ENCODE measurements at places on chromosomes 4 and X. TPM values are rescaled to one million over a fixed set of nuclear protein-coding genes. Genes with fewer than 3 reads are reported as not detected.

SPANXN3 gene
- total RNA-seq, result not detected

IRF2 gene
- total RNA-seq, result 44.3 TPM

RADX gene
- total RNA-seq, result 6.8 TPM

UGT2A1 gene
- total RNA-seq, result not detected

DACH2 gene
- total RNA-seq, result not detected

PORCN gene
- 12.8 TPM for total RNA-seq

F8A3 gene
- total RNA-seq, result 13.2 TPM

COL25A1 gene
- total RNA-seq, result not detected

MAGEE2 gene
- total RNA-seq, result not detected

ZNF711 gene
- total RNA-seq, result 0.07 TPM

BBS12 gene
- 2.1 TPM for total RNA-seq

RAB40A gene
- total RNA-seq, result 0.13 TPM

PLA2G12A gene
- 16.8 TPM for total RNA-seq

CHRDL1 gene
- total RNA-seq, result not detected

CCNB3 gene
- total RNA-seq, result 0.53 TPM

DOK7 gene
- not detected for total RNA-seq

OFD1 gene
- 30.4 TPM for total RNA-seq

HS3ST1 gene
- 0.07 TPM for total RNA-seq

UFSP2 gene
- 19.8 TPM for total RNA-seq

ANK2 gene
- total RNA-seq, result 0.80 TPM
